Tracheal epithelial cell (primary cell): ENCODE measurements at places on chromosomes 7 and 10. TPM values are rescaled to one million over a fixed set of nuclear protein-coding genes. Genes with fewer than 3 reads are reported as not detected.

Gene NOS3
- total RNA-seq: 0.64 TPM in 1 of 2 replicates, not detected in the other

Gene UPF2
- total RNA-seq: 11.6 and 14.1 TPM in 2 replicates

Gene TRPV6
- total RNA-seq: under 0.01 TPM in 1 of 2 replicates, not detected in the other

Gene PRKG1
- total RNA-seq: 0.24 and 0.43 TPM in 2 replicates

Gene ASZ1
- total RNA-seq: not detected in 2 replicates

Gene TSPAN33
- 3.9 and 4.0 TPM in 2 replicates for total RNA-seq

Gene NACAD
- under 0.01 and 0.96 TPM in 2 replicates for total RNA-seq

Gene HYAL4
- total RNA-seq: under 0.01 TPM in 1 of 2 replicates, not detected in the other

Gene TFEC
- total RNA-seq: under 0.01 TPM in 1 of 2 replicates, not detected in the other

Gene ASB15
- not detected in 2 replicates for total RNA-seq

Gene LRRC18
- not detected in 2 replicates for total RNA-seq

Gene RARRES2
- 0.21 and 9.2 TPM in 2 replicates for total RNA-seq

Gene CCDC172
- not detected in 2 replicates for total RNA-seq

Gene R3HCC1L
- 9.6 and 11.6 TPM in 2 replicates for total RNA-seq

Gene EGR2
- under 0.01 TPM in 1 of 2 replicates, not detected in the other for total RNA-seq

Gene GNAT3
- total RNA-seq: not detected in 2 replicates

Gene MRLN
- total RNA-seq: not detected in 2 replicates

Gene HOXA1
- total RNA-seq: 0.48 and 0.64 TPM in 2 replicates

Gene HEPACAM2
- not detected in 2 replicates for total RNA-seq

Gene GBX1
- 0.24 TPM in 1 of 2 replicates, not detected in the other for total RNA-seq

Gene RET
- 0.21 and 1.2 TPM in 2 replicates for total RNA-seq

Gene GSTO2
- 21.7 and 41.8 TPM in 2 replicates for total RNA-seq

Gene ALKBH4
- 13.6 and 15.9 TPM in 2 replicates for total RNA-seq

Gene TET1
- total RNA-seq: 0.21 and 0.24 TPM in 2 replicates

Gene PHYHIPL
- total RNA-seq: under 0.01 TPM in 1 of 2 replicates, not detected in the other

Gene KCP
- total RNA-seq: 0.43 and 0.72 TPM in 2 replicates

Gene SLK
- 74.0 and 98.7 TPM in 2 replicates for total RNA-seq

Gene DLX5
- total RNA-seq: 0.24 TPM in 1 of 2 replicates, not detected in the other

Gene AGAP5
- 0.96 and 2.3 TPM in 2 replicates for total RNA-seq

Gene OR9A2
- total RNA-seq: not detected in 2 replicates

Gene SSBP1
- total RNA-seq: 124 and 143 TPM in 2 replicates

Gene CNTNAP2
- total RNA-seq: 0.43 and 2.2 TPM in 2 replicates

Gene OR6V1
- not detected in 2 replicates for total RNA-seq

Gene MGAM2
- not detected in 2 replicates for total RNA-seq

Gene TMEM229A
- not detected in 2 replicates for total RNA-seq

Gene HOXA3
- total RNA-seq: 0.85 and 1.7 TPM in 2 replicates

Gene ANXA8
- 268 and 382 TPM in 2 replicates for total RNA-seq

Gene PAPOLB
- not detected in 2 replicates for total RNA-seq

Gene KAZALD1
- 0.64 and 1.2 TPM in 2 replicates for total RNA-seq

Gene PLXNA4
- under 0.01 TPM in 1 of 2 replicates, not detected in the other for total RNA-seq

Gene NPY4R2
- 0.72 TPM in 1 of 2 replicates, not detected in the other for total RNA-seq

Gene TFPI2
- total RNA-seq: 20.9 and 26.7 TPM in 2 replicates

Gene TPK1
- 4.3 and 7.2 TPM in 2 replicates for total RNA-seq
